ENCODE measurements at places on chromosomes 2 and 18. TPM values are rescaled to one million over a fixed set of nuclear protein-coding genes. Genes with fewer than 3 reads are reported as not detected.

DNA sequence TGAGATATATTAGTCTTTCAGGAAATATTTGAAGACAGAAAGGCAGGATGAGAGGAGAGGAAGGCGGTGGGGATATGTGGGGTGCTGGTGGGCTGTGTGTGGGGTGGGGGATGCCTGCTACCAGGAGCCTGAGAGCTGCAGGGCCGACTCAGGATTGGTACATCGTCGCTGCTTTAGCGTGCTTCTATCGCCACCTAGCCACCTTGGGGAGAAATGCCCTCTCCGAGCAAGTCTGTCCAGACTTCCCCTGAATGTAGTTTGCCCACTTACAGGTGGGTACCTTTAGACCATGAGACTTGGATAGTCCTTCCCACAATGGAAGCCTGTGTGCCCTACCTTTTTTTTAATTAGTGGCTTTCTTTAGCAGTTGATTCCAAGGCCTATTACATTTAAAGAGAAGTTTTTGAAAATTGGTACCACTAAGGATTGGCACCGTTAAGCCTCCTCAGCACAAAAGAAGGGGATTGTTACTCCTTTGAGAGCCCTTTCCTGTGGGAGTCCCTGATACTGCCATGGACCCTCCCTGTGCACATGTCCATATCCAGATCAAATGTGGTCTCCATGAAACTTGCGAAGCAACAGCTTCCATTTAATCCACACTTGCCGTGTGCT, 114.1 kb upstream of the NDUFV2 start:
- peaks cover 12% of the 10 kb centered on the region for H3K4me1 ChIP-seq
- H3K27ac ChIP-seq = no peak overlapping the region

Gene LYG2
- polyA plus RNA-seq = not detected

Gene C2orf15
- 0.11 TPM for polyA plus RNA-seq

Gene IL1RL1
- not detected for polyA plus RNA-seq

Data from CD14-positive monocyte (primary cell).